ENCODE measurements at places on chromosomes 1 and 21.

DNA sequence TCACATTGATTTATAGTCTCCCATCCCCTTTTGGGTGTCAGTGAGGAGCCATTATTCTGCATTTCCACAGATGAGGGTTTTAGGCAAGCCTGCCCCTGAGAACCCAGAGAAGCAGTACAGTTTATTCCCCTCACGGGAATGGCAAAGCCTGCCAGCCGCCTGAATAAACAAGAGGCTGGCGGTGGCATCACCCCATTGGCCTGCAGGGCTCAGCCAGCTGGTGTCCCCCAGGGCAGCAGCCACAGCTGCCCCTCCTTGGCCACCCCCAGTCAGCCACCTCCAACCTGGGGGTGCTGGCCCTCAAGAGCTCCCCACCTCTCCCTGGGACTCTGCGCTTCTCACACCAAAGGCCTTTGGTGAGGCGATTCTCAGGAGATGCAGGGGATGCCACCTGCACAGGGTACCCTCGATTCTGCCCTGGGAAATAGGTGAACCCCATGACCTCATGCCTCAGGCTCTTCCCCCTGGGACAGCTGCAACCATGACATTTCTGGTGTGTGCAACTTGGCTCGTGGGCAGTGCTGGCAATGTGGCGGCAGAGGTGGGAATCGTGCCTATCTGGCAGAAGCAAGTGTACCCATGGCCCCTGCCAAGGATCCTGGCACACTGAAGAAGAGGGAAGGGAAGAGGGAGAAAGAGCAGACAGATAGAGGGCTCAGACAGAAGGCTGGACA, 14.0 kb downstream of the OLFML2B start:
- no peak for DNase-seq

DNA sequence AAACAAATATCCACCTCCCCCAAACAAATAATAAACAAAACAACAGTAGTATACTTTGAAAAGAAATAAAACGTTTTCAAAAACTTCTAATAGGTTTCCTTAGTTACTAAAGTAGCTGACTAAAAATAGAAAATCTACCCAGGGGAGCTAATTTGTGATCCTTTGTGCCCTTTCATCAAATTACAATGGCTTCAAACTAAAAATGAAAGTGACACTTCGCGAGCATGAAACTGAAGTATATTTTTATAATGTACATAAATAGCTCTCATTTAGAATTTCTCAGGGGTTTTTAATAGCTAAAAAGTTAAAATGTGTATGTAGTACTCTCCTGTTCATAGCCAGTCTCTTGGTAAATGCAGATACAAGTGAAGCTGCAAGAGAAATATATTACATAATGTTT, 78.4 kb downstream of the BRINP3 start:
- no peak for DNase-seq

DNA sequence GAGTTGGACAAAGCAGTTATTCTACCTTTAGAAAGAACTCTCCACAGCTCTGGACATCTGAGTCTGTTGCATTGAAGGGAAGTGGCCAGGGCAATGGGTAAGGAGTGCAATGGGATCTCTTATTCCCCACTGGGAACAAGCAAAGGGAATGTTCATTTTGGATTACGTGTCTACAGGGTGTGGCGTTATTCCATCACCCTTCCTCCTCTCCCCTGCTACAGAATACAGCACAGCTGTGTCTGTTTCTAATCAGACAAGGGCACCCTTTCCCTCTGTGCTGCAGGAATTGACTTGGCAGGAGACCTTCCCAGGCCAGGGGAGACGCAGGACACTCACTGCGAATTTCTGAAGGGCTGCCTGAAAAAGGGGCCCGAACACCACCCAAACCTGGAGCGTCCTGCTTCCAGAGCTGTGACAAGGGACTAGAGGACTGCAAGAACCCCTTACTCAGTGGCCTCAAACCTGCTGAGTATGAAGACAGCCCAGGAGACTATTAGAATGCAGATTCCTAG, 163.6 kb upstream of the RAB4A start:
- no peak for DNase-seq

DNA sequence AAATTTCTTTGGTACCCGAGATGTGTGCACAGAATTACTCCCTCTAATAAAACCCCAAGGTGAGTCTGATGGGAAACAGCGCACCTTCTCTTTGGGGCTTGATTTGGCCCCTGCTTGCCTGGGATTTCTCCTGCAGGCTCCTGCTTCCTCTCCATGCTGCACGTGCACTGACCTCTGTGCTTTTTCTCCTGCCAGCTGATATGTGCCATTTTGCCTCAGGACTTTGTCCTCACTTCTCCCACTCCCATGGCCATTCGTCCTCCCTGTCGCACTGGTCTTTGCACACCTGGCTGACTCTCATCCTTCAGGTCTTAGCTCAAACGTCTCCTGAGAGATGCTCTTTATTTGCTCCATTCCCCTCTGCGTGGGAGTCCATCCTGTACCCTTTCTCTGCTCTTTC, 1.2 kb downstream of the CBR1 start:
- no peak for DNase-seq

DNA sequence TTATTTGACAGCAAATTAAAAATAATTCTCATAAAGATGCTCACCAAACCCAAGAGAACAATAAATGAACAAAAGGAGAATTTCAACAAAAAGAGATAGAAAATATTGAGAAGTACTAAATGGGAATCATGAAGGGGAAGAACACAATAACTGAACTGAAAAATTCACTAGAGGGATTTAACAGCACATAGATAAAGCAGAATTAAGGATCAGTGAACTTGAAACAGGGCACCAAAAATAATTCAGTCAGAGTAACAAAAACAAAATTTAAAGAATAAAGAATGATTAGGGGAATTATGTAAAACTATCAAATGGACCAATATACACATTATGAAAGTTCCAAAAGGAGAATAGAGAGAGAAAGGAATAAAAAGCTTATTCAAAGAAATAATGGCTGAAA, 7.8 kb downstream of the ADAM30 start:
- DNase-seq: no peak

- DNase-seq: no peak
Observed at GRCh38 chr21:28923439-28923975, 69.2 kb downstream of the LTN1 start.

- no peak for DNase-seq
Observed at GRCh38 chr1:97895278-97895677, 25.6 kb downstream of the DPYD start.

DNA sequence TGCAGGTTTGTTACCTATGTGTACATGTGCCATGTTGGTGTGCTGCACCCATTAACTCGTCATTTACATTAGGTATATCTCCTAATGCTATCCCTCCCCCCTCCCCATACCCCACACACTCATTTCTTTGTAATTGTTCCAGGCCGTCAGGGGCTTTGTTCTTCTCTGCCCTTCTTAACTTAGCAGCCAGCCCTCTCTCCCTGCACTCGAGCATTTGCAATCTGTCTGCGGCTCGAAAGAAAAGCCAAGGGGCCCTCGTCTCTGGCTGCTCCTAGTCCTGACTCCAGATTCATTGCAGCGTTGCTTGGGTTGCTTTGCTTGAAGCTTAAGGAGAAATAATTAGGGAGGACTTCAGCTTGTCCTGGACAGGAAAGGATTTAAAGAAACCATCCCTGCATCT, 85.7 kb downstream of the ATP1A1 start:
- no peak for DNase-seq

- DNase-seq: no peak
Observed at GRCh38 chr1:160189649-160190625, at the start of gene CASQ1. TSS of gene CASQ1 (plus strand) at chr1:160190575. CDS start at chr1:160190752, 177 bp downstream.

DNA sequence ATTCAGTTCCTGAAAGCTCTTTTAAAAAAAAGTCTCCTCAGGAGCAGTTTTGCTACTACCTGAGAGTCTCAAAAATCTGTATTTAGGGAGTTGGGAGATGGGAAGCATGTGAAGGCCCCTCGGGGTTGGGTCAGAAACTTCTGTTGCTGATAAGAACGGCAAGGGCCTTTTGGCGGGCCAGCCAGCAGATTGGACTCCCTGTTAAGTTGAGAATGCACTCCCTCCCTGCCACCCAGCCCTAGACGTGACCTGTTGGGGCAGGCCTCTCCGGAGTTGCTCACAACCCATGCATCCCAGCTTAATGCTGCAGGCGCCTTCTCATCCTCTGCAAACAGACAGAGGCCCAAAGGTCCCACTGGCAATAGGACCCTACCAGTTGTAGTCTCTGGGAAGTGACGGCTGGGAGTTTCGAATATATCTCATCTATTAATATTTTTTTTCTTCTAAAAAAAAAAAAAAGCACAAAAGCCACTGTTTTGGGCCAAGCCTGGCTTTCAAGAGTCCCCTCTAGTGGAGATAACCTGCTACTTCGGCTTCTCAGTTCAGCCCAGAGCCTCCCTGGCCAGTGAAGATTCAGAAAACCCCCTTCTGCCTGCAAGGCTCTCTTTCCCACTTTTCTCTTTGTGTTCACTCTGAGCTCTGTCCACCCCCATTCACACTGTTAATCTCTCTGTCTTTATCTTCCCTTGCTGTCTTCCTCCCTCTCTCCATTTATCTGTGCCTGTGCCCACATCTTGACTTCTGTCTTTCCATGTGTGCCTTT, 5.3 kb downstream of the PLXNA2 start:
- no peak for DNase-seq

DNA sequence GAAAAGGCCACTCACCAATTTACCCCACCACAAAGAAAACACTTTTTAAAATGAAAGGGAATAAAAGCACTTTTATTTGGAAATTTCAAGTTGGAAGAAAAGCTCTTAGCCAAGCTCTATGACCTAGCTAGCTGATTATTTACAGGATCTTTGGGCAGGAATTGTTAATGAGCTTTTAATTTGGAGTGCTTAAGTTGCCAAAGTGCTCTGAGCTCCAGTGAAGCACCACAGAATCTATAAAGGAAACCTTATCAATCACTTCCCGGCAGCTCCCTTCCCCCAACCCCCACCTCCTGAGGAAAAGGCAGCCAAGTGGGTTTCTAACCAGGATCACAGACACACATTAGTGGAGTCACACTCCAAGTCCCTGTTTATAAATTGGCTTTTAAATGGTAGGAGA, 1.5 kb downstream of the ERI3 start:
- DNase-seq: no peak

- no peak for DNase-seq
Observed at GRCh38 chr1:85544689-85545215, 35.8 kb upstream of the CCN1 start.

DNA sequence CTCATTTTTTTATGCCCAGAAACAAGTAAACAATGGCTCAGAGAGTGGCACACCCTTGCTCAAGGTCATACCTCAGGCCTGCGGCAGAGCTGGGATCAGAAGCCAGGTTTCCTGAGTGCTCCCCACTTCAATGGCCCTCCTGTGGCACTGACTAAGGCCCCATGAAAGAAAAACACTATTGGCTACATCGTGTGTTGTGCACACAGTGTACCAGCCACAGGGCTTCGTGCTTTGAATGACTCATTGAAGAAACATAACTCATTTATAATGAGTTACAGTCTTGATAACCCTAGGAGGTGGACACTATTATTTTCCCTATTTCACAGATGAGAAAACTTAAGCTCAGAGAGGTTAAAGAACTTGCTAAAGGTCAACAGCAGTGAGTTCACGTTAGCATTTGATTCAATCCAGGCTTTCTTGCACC, 91.2 kb downstream of the TRABD2B start:
- no peak for DNase-seq

- DNase-seq: no peak
Observed at GRCh38 chr1:153397924-153398651, 7.2 kb upstream of the S100A8 start.

DNA sequence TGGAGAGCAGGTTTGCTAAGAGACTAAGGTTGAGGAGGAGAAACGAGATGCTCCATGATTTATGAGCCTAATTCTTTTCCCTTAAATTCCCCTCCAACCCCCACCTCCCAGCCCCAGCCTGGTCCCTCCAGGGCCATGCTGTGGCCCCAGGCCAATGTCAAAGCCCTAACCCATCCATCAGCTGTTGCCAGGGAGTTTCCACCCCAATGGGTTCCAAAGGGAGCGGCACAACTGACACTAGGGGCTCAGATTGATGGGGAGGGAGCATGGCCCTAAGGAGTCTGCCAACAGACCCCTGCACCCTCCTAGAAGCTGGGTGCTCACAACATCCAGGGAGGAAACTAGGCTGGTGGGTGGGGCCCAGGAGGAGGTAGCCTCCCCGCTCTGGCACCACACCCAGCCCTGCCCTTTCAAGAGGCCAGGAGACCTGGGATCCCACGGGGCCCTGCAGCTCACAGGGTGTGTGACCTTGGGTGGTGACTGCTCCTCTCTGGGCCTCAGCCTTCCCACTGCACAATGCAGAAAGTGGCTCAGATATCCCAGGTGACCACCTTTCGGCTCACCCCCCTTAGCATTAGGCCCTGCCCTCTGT, 12.9 kb downstream of the AHDC1 start:
- DNase-seq: no peak

DNA sequence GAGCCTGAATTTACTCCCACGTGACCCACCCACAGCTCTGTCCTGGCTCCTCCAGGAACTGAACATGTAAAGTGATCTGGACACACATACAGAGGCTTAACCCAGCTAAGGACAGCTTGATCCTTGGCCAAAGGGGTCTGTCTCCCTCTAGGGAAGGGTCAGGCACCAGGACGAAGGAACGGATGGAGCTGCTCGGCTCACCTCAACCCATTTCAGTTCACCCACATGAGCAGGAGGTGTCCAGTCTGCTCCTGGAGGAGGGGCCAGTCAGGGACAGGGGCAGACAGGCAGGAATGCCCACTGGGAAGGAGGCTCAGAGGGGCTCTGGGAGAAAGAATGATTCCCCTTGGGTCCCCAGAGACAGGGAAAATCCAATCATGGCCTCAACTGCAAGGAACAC, 567.2 kb downstream of the PTPRU start:
- no peak for DNase-seq

DNA sequence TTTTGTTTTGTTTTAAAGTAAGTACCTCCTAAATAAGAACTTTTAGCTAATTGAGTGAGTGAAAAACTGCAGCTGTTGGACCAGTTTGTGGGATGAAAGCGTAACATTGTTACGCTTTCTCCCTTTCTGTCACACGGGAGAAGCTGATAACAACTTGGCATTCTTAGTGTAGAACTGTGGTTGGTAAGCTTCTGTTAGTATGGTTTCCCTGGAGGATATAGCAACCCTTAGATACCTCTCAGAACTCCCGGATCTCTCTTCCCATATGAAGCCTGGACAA, 98.2 kb downstream of the CACHD1 start:
- DNase-seq: no peak

GRCh38 chr1:209629621-209630382, 22.4 kb downstream of the LAMB3 start:
- DNase-seq: no peak

GRCh38 chr1:30471307-30471706, 252.1 kb downstream of the MATN1 start:
- DNase-seq: no peak

GRCh38 chr1:206924592-206925105, 2.9 kb upstream of the FCMR start:
- DNase-seq: no peak

DNA sequence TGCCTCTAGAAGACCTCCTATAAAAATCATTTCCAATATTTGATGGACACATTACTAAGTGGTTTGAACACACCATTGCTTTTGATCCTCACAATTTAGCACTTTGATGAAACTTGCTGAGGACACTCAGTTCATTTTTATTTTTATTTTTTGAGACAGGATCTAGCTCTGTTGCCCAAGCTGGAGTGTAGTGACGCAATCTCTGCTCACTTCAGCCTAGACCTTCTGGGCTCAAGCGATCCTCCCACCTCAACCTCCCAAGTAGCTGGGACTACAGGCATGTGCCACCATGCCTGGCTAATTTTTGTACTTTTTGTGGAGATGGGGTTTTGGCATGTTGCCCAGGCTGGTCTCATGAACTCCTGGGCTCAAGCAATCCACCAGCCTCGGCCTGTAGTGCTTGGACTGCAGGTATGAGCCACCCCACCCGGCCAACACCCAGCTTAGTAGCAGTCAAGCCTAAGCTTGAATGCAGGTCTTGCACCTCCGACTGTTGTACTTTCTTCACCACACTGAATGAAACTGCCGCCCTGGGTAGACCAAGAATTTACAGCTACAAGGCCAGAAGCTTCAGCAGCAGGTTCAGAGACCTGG, 24.8 kb upstream of the ATP2B4 start:
- DNase-seq: no peak
